ENCODE measurements at places on chromosomes 1 and 21.

GRCh38 chr1:153563483-153563901, 2.2 kb downstream of the S100A2 start:
- no peak for DNase-seq

DNA sequence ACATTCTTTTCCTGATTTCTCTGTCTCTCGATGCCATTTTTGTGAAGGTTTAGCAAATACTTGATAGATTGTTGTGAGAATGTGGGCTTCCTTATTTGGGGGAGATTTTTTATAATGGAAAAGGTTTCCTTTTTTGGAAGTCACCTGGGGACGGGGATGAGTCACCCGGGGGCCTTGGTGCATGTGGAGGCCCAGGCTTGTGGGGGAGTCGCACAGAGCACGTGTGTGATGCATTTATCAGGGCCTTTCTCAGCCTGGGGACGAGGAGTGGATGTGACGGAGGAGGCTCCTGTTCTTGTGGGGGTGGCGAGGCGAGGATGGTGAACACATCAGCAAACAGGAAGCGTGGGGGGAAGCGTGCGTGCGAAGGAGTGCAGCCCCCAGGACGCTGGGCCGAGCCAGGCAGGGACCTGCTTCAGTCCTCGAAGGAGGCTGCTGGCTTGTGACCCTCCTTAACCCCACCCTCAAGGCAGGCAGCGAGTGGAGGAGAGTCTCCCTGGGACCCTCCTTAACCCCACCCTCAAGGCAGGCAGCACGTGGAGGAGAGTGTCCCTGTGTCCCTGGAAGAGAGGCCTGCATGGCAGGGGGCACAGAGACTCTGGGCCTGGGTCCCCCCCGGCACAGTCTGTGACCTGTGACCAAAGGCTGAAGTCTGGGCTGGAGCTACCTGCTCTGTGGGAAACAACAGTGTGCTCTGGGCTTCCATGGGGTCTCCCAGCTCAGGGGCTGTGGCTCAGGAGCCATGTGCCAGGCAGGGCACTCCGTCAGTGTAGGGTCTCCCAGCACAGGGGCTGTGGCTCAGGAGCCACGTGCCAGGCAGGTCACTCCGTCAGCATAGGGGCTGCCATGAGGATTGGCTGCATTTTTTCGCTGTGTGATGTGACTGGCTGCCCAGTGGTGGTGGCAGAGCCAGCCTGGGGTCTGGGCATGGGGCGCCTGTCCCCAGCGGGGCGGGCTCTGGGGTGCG, 57.2 kb downstream of the AGPAT3 start:
- no peak for DNase-seq

DNA sequence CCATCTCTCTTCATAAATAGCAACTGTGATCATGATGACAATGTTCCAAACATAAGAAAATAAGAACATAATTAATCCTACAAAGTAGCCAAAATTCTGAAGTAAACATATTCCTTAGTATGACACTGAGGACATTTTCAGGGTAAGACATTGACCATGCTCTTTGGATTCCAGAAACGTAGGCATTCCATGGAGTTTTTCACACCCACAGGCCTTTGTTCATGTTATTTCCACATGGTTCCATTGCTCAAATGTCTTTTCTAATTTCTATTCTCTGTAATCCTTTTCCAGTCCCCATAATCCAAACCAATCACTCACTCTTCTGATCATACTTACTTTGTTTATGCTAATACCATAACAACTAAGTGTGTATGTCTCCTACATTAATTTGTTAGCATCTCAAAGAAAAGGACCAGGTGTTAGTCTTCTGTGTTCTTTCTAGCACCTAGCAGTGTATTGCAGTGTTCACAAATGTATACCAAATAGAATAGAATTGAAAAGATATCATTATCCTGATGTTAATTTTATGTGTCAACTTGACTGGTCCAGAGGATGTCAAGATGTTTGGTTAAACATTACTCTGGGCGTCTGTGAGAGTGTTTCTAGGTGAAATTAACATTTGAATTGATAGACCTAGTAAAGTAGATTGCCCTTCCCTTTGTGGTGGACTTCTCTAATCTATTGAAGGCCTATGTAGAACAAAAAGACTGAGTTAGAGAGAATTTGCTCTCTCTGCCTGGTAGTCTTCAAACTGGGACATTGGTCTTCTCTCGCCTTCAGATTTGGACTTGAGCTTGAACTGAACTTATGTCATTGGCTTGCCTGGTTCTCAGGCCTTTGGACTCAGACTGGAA, 516.6 kb downstream of the PTPRC start:
- no peak for DNase-seq

DNA sequence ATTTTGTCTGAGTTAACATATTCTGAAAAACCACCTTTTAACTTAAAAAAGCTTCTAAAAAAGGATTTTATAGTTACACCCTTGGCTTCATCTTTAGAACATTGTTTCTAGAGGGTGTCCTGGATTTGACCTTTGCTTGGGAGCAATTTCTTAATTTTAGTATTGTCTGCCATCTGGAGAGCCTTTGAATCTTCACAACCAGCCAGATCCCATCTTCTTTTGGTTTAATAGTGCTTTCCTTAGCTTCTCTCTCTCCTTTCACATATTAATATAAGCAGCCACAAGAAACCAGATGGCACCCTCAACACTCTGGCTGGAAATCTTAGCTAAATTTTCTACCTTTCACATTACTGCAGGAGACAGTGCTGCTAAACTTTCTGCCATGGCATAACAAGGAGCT, 76.5 kb upstream of the TSPAN2 start:
- DNase-seq = no peak

DNA sequence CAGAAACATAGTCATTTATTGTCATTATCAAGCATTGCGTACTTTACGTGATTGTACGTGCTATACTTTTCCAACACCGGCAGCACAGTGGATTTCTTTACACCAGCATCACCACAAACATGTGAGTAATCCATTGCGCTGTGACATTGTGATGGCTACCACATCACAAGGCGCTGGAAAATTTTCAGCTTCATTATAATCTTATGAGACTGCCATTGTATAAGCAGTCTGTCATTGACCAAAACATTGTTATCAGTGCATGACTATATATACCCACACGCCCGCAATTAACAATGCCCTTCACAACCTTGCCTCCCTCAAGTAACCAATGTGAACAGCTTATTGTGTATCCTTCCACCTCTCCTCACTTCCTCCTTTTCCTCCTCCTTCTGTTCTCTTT, 137.6 kb downstream of the ZZZ3 start:
- DNase-seq = no peak

- no peak for DNase-seq
Measured at GRCh38 chr1:118767971-118768370, 220.2 kb downstream of the TBX15 start.

- no peak for DNase-seq
Measured at GRCh38 chr1:209383422-209383821, 200.1 kb upstream of the CAMK1G start.

- DNase-seq = no peak
Measured at GRCh38 chr1:155141749-155142148, 1.4 kb upstream of the DPM3 start.

- no peak for DNase-seq
Measured at GRCh38 chr1:69191335-69191734, 376.4 kb upstream of the LRRC7 start.

DNA sequence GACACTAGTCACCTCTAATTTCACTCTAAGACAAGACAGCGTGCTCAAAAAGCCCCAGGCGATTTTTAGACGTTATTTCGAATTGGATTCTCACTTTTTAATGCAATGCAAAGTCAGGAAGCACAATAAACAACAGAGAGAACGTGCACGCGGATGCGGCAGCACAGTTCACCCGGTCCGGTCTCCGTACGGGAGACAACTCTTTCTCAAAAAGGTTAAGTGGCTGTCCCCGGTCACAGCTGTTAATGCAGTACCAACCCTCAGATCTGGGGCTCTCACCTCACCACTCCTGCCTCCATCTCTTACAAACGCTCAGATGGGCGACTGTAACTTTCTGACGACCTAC, 1.2 kb downstream of the HP1BP3 start:
- DNase-seq = no peak

DNA sequence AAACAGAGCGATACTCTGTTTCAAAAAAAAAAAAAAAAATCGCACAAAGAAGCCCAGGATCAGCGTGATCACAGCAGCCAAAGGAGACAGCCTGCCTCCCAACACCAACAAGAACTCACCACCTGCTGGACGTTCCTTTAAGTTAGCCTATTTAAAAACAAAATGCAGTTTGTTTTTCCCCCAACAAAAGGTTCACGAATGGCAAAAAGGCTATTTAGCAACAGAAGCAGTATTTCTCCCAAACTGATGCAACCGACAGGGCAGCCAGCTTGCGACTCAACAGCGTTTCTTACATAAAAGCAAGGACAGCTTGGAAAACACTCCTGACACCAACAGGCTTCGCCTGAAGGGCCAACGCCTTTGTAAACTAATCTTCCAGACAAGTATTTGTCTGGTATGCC, 6.8 kb downstream of the SSU72 start:
- DNase-seq = no peak

- DNase-seq = no peak
Measured at GRCh38 chr1:206419783-206420182, 50.5 kb upstream of the IKBKE start.

DNA sequence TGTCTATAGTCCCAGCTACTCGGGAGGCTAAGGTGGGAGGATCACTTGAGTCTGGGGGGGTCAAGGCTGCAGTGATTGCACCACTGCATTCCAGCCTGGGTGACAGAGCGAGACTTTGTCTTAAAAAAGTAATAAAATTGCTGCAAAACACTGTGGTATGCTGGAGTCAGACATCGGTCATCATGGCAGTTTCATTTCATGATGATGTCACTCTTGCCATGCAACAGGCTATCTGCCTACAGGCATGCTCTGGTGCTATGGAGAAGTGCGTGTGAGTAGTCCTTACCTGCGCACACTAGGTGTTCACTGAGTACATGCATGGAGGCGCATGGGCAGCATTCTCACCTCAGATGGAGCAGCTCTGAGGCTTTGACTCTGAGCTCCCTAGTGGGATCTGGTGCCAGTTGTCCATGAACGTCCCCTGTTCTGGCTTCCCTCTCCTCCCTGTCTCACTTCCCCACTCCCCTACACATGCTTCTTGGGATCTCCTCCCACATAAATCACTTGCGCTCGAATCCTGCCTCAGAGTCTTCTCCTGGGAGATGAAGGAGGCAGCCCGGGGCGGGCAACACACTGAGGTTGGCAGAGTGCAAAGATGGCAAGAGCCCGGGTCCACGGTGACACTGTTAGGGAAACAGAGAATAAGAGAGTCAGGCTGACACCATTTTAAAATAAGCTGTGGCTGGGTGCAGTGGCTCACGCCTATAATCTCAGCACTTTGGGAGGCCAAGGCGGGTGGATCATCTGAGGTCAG, 10.4 kb upstream of the CELA3B start:
- DNase-seq = no peak

GRCh38 chr1:102833151-102833550, 275.2 kb downstream of the COL11A1 start:
- no peak for DNase-seq

GRCh38 chr1:10074059-10074851, 41.5 kb downstream of the UBE4B start:
- DNase-seq = peak; percentile 15

- DNase-seq = no peak
Measured at GRCh38 chr1:198165927-198166647, 9.3 kb downstream of the NEK7 start.

- DNase-seq = peak; percentile 25
Measured at GRCh38 chr1:151977662-151978230, 15.9 kb downstream of the S100A10 start.

DNA sequence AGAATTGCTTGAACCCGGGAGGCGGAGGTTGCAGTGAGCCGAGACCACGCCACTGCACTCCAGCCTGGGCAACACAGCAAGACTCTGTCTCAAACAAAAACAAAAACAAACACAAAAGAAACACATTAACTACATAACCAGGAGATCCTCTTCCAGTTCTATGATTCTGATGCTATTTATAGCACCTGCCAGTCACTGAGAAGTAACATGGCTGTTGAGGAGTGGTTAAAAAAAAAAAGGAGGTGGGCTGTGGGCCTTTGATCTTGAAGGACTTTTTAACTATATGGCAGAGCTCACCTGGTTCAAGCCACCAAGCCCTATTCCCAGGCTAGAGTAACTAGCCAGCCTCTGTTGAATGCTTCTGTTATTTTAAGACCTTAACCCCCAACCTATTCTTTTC, 148.8 kb downstream of the ZBTB18 start:
- DNase-seq = no peak

- DNase-seq = peak; percentile 79
Measured at GRCh38 chr1:204227351-204227750, 13.6 kb upstream of the GOLT1A start.

- no peak for DNase-seq
Measured at GRCh38 chr1:27383039-27383605, at the start of gene CD164L2. Gene CD164L2 (minus strand): TSS chr1:27383333. CDS start chr1:27383239, 94 bp downstream.

- DNase-seq = no peak
Measured at GRCh38 chr1:77977989-77978292, 931 bp downstream of the FUBP1 start.

DNA sequence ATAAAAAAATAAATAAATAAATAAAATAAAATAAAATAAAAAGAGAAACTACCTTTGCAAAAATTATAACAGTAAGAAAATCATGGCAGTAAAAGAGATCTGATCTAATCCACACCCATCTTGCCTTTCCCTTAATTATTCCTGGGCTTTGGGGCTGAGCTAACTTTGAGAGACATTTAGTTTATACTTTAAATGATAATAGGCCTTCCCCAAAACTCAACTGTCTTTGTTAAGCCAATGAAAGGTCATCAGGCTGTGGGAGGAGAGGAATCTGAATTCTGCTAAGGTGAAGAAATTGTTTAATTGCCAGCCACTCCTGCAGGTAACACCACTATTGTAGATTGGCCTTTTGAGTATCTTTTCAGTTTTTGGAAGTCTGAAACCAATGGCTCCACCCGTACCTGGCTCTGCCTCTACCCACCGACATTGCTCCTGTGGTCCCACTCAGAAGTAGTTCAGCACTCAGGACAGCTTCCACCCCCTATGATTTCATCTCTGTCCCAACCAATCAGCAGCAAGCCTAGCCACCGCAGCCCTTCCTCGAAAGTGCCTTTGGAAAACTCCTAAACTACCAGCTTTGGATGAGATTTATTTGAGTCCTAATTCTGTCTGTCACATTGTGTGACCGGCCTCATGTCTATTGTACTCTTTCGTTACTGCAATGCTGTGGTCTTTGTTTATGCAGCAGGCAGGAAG, 23.0 kb upstream of the PNRC2 start:
- DNase-seq = no peak

- no peak for DNase-seq
Measured at GRCh38 chr1:21652101-21652936, 16.8 kb downstream of the RAP1GAP start.

DNA sequence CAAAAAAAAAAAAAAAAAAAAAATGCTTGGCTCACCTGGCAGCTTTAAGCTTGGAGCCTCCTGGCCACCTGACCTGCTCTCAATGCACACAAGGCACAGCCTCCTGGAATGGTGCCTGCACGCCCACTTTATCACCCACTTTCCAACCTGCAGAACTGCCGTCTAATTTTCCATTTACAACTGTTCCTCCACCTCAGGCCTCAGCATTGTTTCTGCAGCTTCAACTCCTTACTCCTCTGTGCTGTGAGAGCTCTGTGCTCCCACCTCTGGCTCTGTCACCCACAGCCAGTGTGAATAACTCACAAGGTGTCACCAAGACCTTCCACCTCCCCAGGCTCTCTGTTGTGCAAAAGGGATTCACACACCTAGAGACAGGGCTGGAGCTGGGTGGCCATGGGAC, 38.7 kb upstream of the GPR157 start:
- DNase-seq = no peak

All from erythroblast (primary cell).